ENCODE measurements at places on chromosomes 12 and 14.
A peak's percentile ranks its signal among the peaks of the same experiment; 100 is the strongest.

DNA sequence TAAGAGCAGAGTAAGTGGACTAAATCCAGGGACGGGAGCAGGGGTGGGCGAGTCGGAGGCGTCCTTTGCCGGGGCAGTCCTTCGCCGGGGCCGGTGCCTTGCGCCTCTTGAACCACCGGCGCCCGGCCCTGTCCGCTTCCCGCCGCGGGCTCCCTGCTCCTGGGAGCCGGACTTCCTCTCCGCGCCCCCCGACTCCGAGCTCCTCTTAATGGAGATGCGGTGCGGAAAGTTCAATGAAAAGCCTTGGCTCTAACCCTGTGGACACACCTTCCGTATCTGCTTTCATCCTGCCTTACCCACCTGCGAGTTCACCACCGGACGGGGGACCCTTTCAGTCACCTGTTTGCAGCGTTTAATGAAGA, 412 bp downstream of the FGFR1OP2 start:
- DNase-seq, result peak; percentile 61

GRCh38 chr14:89226801-89227495, 190.1 kb downstream of the FOXN3 start:
- no peak for DNase-seq

DNA sequence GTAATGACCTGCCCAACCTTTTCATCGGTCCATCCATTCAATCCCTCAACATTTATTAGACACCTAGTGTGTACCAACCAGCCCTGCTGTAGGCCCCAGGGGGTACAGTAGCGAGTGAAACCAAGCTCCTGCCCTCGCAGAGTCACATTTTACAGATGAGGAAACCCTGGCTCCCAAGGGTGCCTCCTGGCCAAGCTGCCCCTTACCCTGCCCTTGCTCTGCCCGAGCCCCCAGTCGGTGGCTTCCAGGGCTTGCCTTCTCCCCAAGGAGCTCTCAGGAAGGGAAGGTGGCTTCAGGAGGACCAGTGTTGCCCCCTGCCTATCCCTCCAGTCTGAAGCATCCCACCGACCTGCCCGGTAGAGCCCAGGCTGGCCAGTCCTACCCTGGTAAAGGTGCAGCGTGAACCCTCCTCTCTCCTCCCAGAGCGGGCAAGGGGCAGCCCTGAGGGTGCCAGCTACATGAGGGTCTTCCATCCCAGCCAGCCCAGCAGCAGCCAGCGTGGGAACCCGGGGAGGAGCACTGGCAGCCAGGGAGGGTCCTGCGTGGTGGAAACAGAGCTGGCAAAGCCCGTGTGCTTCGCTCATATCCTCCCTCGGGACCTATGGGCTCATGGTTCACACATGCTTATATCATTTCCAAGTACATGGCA, 670 bp upstream of the BEGAIN start:
- no peak for DNase-seq

- no peak for DNase-seq
These were observed 21.3 kb upstream of the ZFP36L1 start for GRCh38 chr14:68814238-68814538.

GRCh38 chr12:108839018-108839889, 18.1 kb downstream of the SSH1 start:
- DNase-seq, result peak; percentile 66

- no peak for DNase-seq
These were observed 33.1 kb upstream of the PZP start for GRCh38 chr12:9241301-9241700.

DNA sequence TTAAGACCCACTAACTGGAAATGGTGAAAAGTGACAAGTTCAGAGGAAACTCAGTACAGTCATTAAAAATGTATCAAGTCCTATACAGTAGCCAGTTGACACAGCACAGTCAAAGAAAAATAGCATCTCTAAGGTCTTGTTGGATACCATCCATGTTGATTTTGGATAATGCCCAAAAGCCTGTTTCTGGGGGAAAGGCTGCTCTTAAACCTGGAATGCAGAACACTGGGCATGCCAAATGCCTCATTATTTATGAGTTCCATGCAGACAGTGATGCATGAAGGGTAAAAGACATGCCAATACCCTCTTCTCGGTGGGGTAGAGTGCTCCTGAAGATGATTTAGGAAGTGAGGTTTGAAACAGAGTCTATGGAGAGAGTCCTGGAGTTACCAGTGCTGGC, 29.6 kb downstream of the KCNK13 start:
- no peak for DNase-seq

- DNase-seq, result peak; percentile 72
These were observed 33.1 kb downstream of the FGD6 start for GRCh38 chr12:95184121-95184520.

DNA sequence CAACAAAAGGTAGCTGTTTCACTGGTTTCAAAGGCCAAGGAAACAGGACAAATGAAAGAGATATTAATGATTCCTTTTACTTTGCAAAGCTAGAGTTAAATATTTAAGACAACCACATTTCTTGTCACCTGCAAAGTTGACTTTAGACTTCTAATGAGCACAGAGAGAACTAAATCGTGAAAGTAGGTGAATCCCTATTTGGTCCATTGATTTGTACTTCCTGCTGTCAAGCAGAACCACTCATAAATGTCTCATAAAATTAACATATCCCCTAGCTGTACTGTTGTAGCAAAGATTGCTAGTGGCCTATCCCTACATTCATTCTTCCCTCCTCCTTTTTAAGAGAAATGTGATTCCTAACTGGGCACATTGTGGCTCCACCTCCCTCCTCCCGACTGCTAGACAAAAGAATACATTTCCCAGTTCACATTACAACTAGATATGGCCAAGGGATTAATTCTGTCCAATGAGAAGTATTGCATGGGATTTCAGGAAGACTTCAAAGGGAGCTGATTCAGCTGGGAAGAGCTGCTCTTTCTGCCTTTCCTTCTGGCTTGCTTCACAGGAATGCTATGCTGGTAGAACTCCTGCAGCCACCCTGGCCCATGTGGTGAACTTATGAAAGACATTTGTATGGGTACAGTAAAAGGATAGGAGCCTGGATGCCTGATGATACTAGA, 227.5 kb upstream of the ABCD2 start:
- no peak for DNase-seq

GRCh38 chr12:4579305-4580102, 17.5 kb downstream of the DYRK4 start:
- peak; percentile 68 for DNase-seq

- DNase-seq, result no peak
These were observed 222.9 kb upstream of the MYL2 start for GRCh38 chr12:111143271-111143670.

- no peak for DNase-seq
These were observed 28.0 kb upstream of the LGR5 start for GRCh38 chr12:71411635-71412034.

DNA sequence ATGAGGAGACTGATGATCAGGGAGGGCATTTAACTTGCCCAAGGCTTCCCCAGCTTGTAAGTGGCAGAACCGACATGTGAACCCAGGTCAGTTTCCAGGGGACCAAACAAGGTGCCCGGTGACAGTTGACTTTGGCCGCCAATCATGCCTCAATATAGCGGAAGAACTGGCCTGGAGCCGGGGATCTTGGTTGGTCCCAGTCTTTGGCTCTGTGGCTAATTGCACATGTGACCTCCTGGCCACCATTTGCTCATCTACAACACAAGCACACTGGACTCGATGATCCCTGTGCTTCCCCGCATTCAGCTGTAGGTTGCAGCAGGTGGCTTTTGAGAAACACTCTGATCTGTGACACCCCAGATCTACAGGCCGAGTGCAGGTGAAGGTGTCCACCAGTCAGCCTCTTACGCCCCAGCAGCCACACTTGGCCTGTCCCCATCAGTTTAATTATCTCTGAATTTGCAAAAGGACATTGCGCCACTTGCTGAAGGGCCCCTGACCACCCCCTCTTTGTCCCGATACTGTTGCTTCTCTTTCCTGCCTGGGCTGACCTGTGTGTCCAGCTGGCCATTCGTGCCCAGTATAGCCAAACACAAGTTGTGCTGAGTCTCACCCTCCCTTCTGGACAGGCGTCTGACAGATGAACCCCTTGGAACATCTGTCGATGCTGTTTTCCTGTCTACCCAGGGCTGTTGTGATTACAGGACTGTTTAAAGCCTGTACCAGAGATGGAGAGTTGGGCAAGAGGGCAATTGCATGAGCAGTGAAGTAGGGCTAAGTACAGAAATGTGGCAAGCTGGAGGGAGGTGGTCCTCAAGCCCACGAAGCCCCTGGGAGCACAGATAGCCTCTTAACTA, 14.1 kb downstream of the ACACB start:
- DNase-seq, result no peak

DNA sequence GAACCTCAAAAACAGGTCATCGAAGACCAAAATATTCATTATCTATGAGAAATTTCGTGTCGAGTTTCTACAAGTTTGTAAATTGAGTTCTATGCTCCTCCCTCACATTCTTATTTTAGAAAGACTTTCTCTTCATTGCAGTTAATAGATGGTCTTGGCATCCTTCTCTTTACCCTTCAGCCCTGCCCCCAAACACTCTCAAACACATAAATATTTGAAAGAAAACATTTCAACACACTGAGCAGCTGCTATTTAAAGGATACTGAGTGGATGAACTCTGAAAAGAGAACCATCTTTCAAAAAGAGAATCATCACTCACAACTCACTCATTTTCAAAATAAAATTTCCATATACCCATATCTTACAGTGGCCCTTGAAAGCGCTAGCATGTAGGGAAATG, 67.1 kb downstream of the NUAK1 start:
- no peak for DNase-seq

- no peak for DNase-seq
These were observed 19.0 kb downstream of the ADAM20 start for GRCh38 chr14:70515811-70516210.

DNA sequence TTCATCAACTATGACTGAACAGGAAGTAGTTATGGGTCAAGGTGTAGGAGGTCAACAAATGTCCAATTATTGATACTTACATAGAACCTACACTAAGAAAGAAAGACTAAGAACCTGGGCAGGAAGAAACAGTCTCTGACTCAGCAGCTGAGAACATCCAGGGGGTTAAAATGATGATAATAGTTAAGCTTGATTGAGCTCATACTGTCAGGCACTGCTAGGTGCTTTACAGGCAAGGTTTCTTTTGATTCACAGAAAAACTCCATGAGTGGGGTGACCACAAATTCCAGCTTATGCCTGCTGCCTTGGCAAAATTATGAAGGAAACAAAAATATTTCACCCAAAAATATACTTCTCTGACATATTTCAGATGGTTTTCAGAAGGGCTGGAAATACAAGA, 75.0 kb downstream of the ACADS start:
- no peak for DNase-seq

- no peak for DNase-seq
These were observed 24.7 kb upstream of the NTF3 start for GRCh38 chr12:5407034-5407856.

- DNase-seq, result no peak
These were observed 21.2 kb downstream of the APPL2 start for GRCh38 chr12:105214670-105215375.

DNA sequence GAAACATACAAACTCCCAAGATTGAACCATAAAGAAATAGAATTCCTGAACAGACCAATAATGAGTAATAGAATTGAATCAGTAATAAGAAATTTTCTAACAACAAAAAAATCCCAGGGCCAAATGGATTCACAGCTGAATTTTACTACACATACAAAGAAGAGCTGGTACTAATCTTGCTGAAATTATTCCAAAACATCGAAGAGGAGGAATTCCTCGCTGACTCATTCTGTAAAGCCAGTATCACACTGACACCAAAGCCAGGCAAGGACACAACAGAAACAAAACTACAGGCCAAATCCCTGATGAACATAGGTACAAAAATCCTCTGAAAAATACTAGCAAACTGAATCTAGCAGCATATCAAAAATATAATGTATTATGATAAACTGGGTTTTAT, 367.8 kb upstream of the CLEC14A start:
- DNase-seq, result no peak

- DNase-seq, result no peak
These were observed 9.5 kb downstream of the CLIP1 start for GRCh38 chr12:122412851-122413433.

- no peak for DNase-seq
These were observed 91.3 kb downstream of the AEBP2 start for GRCh38 chr12:19530637-19531023.

GRCh38 chr12:72094490-72094889, 155.8 kb downstream of the TPH2 start:
- DNase-seq, result no peak

DNA sequence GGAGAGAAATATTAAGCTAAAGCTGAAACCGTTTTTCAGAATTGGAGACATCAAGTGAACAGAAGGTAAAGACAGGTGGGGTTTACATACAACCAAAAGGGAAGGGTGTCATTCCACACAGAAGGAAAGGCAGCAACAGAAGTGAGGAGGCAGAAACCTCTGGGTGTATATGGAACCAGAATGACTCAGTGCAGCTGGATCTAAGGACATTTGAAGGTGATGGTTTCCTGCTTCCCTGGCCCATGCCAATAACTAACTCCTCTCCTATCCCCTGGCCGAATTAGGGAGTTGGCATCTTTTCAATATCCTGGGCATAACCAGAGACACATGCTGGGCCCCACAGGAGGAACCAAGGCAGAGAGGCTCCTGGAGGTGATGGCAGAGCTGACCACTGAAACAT, 8.4 kb downstream of the NCKAP5L start:
- no peak for DNase-seq

- peak; percentile 83 for DNase-seq
These were observed 57.8 kb downstream of the GALNT16 start for GRCh38 chr14:69317780-69318179.

- DNase-seq, result peak; percentile 80
These were observed 1.1 kb upstream of the LRP1 start for GRCh38 chr12:57127101-57127725.

- no peak for DNase-seq
These were observed 1154.7 kb upstream of the FLRT2 start for GRCh38 chr14:84375235-84375634.

GRCh38 chr12:67220065-67220464, 49.1 kb upstream of the CAND1 start:
- no peak for DNase-seq

GRCh38 chr14:35470755-35471154, 63.2 kb upstream of the INSM2 start:
- DNase-seq, result no peak

DNA sequence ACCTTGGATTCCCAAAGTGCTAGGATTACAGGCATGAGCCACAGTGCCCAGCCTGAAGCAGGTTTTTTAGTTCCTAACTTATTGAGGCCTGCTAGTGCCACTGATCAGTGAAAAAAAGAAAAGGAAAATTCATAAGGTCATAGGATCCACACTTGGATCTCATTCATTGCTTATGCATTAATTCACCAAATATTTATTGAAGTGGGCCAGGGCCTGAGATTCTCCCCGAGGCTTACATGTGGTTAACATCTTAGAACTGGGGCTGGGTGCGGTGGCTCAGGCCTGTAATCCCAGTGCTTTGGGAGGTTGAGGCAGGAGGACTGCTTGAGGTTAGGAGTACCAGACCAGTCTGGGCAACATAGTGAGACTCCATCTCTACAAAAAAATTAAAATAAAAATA, 29.5 kb upstream of the MAP1LC3B2 start:
- DNase-seq, result no peak

GRCh38 chr14:100342195-100342594, 19.1 kb downstream of the SLC25A47 start:
- no peak for DNase-seq

GRCh38 chr14:79412822-79413221, 798.5 kb downstream of the DIO2 start:
- no peak for DNase-seq
